ENCODE measurements at places on chromosomes 4 and X.

- no peak for DNase-seq
These were observed 53.0 kb upstream of the ATOH1 start for GRCh38 chr4:93775551-93775950.

DNA sequence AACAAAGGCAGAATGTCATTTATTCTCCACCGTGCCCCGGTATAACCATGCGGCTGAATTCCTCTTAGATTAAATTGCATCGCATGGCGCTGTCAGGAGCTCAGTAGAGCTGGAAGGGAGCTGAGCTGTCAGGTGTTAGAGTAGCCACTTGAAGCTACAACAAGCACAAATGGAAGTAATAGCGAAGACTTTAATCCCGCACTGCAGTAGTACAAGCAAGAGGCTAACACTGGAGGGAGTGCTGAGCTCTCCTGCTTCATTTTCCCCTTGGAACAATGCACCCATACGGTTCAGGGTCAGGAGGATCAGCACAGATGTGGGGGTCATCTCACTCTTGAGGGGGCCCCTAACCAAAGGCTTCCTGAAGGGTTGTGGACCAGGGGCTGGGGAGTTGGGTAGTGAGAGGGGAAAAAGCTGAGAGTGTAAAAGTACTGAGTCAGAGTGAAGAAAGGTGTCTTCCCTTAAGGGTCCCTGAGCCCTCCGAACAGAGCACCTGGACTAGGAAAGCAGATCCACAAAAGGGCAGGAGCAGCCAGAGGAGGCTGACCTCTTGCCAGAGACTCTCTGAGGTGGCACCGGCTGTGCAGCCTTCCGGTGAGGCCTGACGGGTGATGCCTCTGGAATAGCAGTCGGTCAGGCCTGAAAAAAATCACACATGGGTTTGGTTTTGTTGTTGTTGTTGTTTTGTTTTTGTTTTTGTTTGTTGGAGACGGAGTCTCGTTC, 36.0 kb upstream of the CBR4 start:
- DNase-seq: no peak

- no peak for DNase-seq
These were observed 14.5 kb downstream of the SHISA3 start for GRCh38 chr4:42411803-42412202.

- no peak for DNase-seq
These were observed 32.4 kb downstream of the PALLD start for GRCh38 chr4:168529257-168529656.

DNA sequence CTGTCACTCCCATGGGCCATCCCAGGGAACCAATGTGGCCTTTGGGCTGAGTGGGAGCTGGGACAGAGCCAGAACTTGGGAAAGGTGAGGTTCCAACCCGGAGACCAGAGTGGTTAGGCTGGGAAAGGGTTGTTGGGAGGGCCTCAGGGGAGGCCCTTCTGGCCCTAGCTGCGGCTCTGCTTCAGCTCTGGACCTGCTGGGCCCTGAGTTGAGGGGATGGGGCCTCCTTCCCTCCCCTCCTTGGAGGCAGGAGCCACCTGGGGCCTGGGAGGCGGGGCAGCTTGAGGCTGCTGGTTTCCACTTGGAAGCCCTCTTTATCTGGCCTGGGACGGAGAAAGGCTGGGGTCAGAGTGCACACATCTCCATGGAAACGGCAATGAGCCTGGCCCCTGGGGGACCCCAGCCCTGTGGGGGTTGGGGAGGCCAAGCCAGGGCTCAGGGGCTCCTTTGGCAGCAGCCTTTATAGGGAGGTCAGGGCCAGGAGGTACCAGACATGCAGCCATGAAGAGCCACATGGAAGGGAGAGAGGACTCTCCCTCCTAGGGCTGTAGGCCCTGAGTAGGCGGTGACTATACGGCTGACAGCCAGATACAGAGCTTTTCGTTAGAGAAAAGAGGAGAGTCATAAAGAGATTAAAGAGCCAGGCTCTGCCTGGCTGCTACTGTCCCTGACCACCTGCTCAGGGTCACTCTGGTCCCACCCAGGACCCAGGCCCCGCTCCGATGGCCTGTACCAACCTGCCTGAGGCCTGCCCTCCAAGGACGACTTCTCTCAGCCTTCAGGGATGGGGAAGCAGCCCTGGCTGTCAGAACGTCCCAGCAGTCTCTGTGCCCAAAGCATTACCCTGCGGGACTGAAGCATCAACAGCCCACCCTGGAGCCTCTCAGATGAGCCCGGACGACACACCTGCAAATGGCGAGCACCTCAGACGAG, 6.9 kb upstream of the NSD2 start:
- DNase-seq: no peak

DNA sequence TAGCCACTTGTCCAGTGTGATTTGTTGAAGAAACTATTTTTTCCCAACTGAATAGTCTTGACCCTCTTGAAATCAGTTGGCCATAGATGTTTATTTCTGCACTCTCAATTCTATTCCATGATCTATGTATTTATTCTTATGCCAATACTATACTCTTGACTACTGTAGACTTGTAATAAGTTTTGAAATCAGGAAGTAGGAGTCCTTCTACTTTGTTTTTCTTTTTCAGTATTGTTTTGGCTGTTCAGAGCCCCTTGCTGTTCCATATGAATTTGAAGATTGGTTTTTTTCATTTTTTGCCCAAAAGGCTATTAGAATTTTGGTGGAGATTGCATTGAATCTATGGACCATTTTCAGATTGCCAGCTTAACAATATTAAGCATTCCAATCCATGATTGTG, 10.2 kb downstream of the SAP30 start:
- DNase-seq: no peak

Measured in stimulated activated CD4-positive, alpha-beta T cell treated with anti-CD3 and anti-CD28 coated beads, Interleukin-1b, Interleukin-23, amount 100 ng/mL, for 1 hour (primary cell).